Stimulated activated CD4-positive, alpha-beta T cell treated with anti-CD3 and anti-CD28 coated beads, TNF-alpha, amount 100 ng/mL, for 1 hour (primary cell): ENCODE measurements at places on chromosomes 5 and 9.

DNA sequence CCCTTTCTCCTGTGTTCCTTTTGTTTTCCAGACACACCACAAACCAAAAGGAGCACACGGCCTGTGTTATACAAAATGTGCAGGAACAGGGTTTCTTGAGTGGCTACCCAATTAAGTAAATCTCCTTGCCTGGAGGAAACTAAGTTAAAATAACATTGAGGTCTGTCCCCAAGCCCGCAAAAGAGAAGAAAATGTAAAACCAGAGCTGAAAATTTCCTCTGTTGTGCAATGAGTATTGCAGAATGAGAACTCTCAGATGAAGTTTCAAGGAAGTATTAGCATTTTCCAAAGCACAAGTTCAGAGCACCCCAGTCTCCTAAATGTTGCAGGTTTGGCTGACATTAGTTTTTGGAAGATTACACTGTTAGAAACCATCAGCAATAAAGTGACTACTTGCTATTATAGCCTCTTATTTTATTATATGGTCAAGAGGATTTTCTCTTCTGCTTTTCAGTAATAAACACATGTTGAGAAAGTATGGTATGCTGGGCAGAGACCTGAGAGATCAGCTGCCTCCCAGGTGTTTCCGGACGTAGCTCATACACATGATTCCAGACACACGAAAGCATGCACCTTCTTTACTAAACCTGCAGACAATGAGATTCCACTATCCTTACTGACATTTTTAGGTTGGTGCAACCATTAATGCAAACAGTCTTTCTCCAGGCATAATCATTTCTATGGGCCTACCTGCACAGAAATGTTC is 161.3 kb downstream of the SNCAIP start:
- DNase-seq, result no peak

DNA sequence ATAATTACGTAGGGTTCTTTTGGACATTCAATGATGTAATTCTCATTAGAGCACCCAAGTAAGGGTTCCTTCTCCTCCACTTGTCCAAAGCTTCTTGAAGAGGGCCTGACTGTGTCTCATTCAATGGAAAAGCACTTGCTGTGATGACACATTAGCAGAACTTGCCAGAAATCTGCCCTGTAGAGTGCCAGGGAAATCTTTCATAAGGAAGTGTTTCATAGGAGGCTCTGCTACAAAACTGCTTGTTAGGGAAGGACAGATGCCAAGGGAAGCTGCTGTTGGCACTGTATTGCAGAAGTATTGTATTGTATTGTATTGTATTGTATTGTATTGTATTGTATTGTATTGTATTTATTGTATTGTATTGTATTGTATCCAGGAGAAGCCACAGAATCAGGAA is 45.5 kb upstream of the MPDZ start:
- no peak for DNase-seq

- peak; percentile 67 for DNase-seq
Measured at GRCh38 chr5:163437309-163438182, at the start of gene CCNG1. Gene CCNG1 (plus strand): TSS chr5:163437595. CDS start chr5:163439257, 1,662 bp downstream.

- no peak for DNase-seq
Measured at GRCh38 chr9:23825700-23826099, 340 bp downstream of the ELAVL2 start.

DNA sequence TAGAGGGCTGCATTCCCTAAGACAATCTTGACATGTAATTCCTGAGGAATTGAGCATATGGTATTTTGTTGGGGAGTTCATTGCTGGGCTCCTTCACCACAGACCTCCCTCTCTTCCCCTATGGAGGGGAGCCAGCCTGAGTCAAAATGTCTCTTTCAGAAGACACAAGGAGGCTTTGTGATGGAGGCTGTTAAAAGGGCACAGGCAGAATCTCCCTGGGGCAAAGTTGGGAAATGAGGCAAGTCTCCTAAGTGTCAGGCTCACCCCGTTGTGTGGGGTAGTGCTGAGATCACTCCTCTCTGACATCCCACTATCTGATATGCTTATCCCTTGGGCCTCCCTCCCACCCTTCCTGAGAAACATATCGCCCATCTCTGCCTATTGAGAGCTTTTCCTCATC is 30.6 kb downstream of the GFRA3 start:
- no peak for DNase-seq

DNA sequence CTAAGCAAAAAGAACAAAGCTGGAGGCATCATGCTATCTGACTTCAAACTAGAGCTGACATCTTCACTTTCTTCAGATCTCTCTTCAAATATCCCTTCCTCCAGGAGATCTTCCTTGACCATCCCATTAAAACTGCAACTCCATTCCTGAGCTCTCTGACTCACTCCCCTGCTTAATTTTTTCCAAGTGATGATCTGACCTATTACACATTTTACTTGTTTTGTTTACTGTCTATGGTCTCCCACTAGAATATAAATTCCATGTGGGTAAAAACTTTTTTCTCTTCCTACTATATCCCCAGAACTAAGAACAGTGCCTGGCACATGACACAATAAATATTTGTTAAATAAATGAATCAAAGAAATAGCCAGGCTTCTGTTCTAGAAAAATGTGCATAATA is 87.5 kb downstream of the SLIT3 start:
- no peak for DNase-seq

- DNase-seq, result no peak
Measured at GRCh38 chr5:165805756-165806155, 2300.3 kb downstream of the MAT2B start.

DNA sequence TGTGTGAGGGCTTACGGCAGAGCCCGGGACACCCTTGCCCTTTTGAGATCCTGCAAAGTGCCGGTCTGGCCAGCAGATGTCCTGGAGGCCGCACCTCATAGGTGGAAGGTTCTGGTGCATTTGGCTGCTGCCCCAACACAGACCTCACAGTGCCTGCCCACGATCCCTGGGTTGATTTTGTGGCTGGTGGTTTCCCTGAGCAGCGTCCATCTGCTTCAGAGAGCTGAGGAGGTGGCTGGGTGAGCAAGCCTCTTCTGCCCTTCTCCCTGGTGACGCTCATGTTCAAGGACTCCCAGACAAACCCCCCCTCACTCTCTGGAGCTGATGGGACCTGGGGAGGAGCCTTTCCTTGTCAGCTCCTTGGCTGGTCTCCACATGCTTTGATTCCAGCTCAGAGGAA is 18.9 kb downstream of the BNIP1 start:
- DNase-seq, result no peak

DNA sequence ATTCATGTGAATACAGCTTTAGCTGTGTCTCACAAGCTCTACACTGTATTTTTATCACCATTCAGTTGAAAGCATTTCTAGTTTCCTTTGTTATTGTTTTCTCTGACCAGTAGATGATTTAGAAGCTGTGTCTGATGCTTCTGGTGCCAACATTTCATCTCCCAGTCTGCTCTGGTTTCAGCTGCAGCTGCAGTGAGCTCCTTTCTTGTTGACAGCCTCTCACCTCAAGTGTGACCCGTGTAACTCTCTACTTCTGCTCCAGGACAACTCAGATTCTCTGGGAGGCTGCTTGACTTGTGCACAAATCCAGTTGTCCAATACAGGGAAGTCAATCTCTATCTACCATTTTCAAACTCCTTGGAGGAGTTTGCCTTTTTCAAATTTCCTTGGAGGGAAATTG is 504.8 kb downstream of the DIRAS2 start:
- no peak for DNase-seq

GRCh38 chr5:123743990-123744583 is 232.1 kb downstream of the CSNK1G3 start:
- DNase-seq, result no peak

- no peak for DNase-seq
Measured at GRCh38 chr5:174699131-174699530, 25.3 kb upstream of the MSX2 start.

GRCh38 chr9:14924230-14925219 is 14.3 kb upstream of the FREM1 start:
- DNase-seq, result no peak
